ENCODE measurements at places on chromosomes 7 and 10.

DNA sequence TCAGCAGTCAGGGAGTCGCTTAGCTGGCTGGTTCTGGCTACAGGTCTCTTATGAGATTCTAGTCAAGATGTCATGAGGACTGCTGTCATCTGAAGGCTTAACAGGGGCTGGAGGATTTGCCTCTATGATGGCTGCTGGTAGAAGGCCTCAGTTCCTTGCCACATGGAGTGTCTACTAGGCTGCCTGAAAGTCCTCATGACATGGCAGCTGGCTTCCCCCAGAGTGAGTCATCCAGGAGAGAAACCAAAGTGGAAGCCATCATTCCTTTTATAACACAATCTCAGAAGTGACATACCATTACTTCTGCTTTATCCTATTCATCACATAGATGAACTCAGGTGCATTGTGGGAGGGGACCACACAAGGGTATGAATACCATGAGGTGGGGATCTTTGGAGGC, 75.1 kb downstream of the EXOC6 start:
- DNase-seq, result no peak

GRCh38 chr7:151238924-151239836, 6.9 kb downstream of the CHPF2 start:
- DNase-seq, result no peak

GRCh38 chr7:151999424-152000090, 25.9 kb upstream of the GALNT11 start:
- no peak for DNase-seq

- DNase-seq, result no peak
Observed at GRCh38 chr7:7173956-7174632, 8.2 kb upstream of the C1GALT1 start.

DNA sequence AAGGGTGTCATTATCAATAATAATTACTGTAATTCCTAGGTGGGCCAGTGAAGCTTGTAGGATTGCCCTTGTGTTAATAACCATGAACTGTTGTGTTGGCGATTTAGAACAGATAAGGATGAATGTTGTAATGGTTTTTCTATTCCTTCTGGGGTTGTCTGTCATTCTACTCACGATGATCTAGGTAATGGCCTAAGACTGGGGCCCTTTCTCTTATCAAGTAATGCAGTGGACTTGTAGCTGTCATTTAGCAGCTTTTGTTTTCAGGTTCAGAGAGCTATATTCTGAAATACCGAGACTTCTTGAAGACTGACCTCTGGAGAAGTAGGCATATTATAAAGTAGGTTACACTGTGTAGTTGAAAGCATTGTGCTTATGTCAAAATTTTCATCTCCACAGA, 110.2 kb downstream of the TAF3 start:
- DNase-seq, result no peak

- DNase-seq, result no peak
Observed at GRCh38 chr7:101882005-101882421, 64.6 kb downstream of the CUX1 start.

DNA sequence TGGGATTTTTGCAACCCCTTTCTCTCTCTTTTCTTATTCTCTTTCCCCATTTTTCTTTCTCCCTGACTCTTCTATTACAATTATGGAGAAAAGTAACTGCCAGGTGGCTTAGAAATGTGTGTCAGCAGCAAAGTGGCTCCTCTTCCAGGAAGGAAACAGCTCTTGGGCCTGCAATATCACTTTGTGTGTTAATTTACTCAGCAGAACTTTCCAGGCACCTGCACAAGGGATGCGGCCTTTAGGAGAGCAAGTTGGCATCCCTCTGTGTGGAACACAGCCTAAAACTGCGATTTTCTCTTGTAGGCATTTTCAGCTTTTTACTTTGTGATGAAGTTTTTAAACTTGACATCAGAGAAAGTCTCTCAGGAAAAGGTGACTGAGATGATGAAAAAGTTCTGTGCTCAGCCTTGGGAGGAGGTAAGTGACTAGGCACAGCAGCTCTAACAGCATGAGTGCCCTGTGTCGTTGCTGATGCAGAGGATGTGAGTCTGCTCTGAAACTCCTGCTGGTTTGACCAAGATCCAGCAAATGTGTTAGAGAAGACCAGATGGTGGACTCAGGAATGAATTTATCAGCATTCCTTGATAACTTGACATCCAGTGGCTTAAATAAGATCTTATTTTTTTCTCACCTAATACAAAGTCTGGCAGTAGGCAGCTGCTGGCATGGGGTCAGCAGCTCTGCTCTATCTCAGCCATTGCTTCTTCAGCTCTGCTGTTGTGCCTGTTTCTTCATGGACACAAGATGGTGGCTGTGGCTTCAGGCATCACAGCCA, 47.4 kb upstream of the CC2D2B start:
- no peak for DNase-seq

DNA sequence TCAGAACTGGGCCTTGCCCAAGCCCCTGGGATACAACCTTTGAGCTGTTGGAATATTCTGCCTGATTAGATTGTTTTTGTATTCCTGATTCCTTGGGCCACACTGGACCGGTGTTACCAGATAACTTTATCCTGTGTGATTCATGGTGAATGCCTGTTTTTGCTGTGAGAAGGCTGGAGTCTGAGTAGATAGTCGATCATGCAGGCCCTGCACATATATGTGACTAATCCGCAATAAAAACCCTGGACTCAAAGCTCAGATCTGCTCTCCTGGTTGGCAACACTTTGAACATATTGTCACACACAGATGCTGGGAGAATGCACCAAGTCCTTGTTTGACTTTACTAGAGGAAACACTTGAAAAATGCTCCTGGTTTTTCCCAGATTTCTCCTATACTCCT, 183.9 kb upstream of the MBL2 start:
- no peak for DNase-seq

DNA sequence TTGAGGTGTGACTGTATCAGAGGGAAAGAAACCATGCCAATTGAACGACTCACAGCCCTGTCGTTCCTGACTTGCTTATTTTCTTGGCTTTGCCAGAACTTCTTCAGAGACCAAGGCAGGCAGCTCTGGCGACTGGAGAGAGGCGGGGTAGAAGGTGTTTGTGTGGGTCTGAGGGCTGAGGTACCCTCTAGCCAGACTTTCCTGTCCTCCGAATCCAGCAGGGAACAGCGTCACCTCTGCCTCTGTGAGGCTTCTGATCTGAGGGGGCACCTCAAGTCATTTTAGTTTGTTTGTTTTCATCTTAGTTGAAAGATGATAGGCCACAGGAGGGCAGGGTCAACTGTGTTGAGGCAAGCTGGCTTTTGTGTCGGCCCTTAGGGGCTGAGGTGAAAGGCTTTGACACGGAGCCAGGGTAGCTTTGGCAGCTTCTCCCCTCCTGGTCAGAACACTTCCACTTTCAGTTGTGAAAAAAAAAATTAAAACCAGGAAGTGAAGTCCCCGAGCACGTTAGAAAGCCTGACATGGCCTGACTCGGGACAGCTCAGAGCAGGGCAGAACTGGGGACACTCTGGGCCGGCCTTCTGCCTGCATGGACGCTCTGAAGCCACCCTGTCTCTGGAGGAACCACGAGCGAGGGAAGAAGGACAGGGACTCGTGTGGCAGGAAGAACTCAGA, 1.9 kb downstream of the ACSL5 start:
- peak; percentile 49 for DNase-seq

DNA sequence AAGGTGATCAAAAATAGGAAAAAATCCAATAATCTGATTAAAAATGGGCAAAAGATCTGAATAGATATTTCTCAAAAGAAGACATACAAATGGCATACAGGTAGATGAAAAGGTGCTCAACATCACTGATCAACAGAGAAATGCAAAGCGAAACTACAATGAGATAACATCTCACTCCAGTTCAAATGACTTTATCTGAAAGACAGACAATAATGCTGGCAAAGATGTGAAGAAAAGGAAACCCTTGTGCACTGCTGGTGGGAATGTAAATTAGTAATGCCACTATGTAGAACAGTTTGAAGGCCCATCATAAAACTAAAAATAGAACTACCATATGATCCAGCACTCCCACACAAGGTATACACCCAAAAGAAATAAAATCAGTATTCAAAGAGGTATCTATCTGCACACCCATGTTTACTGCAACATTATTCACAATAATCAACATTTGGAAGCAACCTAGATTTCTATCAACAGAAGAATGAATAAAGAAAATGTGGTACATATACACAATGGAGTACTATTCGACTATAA, 85.0 kb downstream of the LRRN3 start:
- DNase-seq, result no peak

DNA sequence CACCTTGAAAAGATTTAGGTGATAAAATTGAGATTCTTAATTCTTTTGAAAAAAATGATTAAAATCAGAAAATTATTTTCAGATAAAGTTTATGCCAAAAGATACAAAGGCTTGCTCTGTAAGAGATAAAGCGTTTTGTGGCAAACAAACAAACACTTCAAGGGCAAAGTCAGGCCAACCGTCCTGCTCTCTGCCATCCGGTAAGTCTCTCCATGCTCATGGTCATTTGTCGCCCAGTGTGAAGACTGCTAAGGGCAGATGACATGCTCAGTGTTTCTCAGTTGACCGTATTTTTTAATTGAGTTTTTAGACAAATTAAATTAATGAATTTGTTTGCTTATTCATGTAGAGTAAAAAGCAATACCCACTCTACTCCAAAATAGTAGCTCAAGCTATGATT, 60.0 kb downstream of the PTPRE start:
- no peak for DNase-seq

- no peak for DNase-seq
Observed at GRCh38 chr7:22618528-22618927, 108.5 kb upstream of the IL6 start.

- DNase-seq, result no peak
Observed at GRCh38 chr7:50293509-50294179, 10.9 kb upstream of the IKZF1 start.

DNA sequence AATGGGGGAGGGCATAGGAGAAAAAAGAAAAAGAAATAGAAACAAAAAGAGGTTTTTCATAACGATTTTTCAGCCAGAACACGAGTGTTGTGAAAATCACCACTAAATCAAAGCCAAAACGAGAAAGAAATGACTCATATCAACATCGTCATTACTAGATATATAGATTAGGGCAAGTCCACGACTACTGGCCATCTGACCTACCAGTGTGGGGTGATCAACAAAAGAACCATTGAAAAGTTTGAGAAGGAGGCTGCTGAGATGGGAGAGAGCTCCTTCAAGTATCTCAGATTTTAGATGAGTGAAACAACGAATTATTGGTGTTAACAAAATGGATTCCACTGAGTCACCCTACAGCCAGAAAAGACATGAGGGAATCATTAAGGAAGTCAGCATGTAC, 33.5 kb upstream of the ABCB5 start:
- no peak for DNase-seq

DNA sequence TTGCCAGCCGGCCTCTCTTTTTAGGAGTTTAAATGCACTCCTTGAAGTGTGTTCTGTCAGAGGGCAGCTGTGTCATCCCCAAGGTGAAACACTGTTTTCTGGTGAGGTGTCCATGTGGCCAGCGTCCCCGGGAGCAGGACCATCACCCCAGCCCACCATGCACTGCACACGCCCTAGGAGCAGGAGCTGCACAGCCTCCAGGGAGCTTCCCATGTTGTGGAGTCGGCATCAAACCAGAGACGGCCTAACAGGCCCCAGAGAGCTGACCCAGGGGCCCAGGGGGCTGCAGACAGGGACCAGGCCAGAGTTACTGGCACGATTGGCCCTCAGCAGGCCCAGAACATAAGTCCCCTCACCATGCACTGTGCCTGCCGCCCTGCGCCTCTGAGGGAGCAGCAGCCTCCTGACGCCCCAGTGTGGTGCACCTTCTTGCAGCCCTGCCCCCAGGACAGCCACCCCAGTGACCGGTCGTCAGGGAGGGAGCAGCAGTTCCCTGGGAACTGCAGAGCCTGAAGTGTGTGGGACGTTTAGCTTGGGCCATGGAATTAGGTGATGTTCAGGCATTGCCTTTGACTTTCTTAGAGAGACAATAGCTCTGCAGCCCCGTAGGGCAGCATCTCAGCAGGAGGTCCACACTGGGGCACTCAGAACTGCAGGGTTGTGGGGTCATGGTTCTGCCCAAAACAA, 97.9 kb downstream of the NKX6-2 start:
- no peak for DNase-seq

DNA sequence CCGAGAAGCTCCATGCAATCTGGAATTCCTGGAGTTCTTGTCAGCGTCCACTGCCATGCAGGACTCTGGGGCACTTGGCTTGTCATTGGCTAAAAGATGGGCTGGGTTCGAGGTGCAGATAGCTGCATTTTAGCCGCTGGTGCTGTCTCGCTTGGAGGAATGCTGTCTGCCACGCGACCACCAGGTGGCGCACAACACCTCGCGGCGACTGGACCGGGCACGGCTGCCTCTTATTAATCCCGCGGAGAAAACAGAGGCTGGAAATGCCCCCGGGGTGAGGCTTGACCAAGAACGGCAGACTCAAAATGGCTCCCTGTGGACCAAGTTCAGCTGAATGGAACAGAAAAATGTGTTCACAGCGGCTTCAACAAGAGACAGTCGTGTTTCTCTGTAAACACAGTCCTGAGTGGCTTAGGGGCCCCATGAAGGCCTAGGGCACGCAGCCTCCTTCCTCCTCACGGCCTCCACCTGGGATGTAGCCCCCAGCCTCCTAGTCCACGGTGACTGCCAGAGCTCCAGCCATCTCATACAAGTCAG, 46.2 kb downstream of the AOC1 start:
- peak; percentile 56 for DNase-seq

DNA sequence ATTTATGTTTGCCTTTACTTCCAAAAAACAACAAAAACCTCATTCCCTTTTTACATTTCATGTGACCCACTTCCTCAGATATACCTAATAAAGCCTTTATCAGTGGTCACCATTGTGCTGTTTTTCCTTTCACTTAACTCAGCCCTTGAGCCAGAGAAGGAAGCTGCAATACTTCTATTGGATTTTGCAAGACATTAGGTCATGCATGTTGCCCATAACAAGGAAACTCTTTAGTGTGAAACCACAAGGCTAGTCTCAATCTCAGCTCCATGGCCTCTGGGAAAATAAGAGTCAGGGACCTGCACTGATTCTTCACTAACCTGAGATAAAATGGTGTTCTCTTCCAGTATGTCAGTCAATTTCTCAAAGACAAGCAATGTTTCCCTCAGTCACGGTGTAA, 27.8 kb downstream of the STEAP4 start:
- peak; percentile 25 for DNase-seq

DNA sequence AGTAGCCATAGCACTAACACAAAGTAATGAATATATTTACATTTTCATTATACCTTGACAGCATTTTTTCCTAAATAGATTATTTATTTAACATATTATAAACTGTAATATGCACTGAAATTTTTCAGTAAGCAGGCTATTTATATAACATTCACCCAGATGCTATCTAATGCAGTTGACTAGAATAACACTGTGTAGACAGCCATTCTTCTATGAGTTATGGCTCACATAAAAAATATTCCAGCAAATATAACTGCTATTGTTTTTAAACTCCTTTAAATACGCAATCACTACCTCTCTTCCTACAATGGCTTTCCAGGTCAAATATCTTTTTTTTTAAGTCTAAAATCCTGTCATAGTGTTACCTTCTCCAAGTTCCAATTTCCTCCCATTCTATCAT, 21.6 kb downstream of the TPK1 start:
- no peak for DNase-seq

- no peak for DNase-seq
Observed at GRCh38 chr10:60359066-60359465, 30.6 kb downstream of the ANK3 start.

DNA sequence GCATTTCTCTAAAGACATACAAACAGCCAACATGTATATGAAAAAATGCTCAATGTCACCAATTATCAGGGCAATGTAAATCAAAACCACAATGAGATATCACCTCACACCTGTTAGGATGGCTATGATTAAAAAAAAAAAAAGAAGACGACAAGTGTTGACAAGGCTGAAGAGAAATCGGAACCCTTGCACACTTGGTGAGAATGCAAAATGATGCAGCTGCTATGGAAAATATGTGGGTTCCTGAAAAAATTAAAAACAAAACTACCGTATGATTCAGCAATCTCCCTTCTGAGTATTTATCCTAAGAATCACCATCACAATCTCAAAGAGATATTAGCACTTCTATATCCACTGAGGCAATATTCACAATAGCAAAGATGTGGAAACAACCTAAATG, 11.3 kb downstream of the LMBR1 start:
- no peak for DNase-seq

Measured in breast epithelium (tissue), 4 donors.